ENCODE measurements at places on chromosomes 12 and 14.
A peak's percentile ranks its signal among the peaks of the same experiment; 100 is the strongest.

GRCh38 chr12:95699579-95699978 lies 91.0 kb downstream of the NTN4 start:
- no peak for DNase-seq

GRCh38 chr12:107374161-107374840 lies 281.0 kb upstream of the CRY1 start:
- no peak for DNase-seq

- no peak for DNase-seq
Measured at GRCh38 chr12:58583529-58583928, 336.8 kb downstream of the LRIG3 start.

DNA sequence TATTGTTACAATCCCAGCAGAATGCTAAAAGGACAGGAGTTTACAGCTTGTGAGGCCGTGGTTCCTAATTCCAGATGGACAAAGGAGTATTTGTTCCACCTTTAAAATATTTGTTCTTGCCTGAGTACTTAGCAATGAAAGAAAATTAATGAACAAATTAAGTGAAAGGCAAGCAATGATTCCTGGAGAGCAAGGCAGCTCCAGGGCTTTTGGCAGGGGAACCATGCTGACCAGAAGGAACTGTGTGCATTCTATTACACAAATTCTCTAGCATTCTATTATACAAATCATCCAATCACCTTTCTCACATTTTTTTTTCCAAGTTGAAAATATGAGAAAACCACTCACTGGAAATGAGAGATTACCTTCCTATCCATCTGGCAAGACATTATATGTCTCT lies 1.8 kb upstream of the BMAL2 start:
- no peak for DNase-seq

- DNase-seq, result no peak
Measured at GRCh38 chr14:101719708-101720107, 41.8 kb upstream of the PPP2R5C start.

DNA sequence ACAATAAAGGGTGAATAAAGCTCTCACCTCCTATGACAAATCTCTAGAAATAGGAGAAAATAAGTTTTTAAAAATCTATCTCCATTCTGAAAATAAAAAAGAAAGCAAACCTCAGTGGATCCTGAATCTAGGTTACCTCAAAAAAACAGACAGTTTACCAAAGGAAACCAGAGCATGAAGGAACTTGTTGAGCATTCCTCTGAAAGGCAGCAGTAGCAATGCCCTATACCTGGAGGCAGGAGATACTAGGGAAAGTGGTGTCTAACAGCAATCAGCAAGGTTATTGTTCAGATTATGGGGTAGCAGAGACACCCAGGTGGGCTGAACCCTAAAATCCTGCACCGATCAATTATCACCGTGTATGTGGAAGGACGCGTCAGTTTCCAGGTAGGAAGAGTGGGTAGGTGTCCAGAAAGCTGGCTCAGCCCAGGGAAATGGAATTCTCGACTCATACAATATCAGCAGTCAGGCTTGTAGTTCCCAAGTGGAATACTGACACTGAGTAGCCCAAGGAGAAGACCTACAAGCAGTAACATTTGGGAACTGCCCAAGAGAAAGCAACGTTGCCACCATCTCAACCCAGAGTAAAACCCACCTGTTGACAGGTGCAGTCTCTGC lies 128.3 kb downstream of the ST8SIA1 start:
- DNase-seq, result no peak

DNA sequence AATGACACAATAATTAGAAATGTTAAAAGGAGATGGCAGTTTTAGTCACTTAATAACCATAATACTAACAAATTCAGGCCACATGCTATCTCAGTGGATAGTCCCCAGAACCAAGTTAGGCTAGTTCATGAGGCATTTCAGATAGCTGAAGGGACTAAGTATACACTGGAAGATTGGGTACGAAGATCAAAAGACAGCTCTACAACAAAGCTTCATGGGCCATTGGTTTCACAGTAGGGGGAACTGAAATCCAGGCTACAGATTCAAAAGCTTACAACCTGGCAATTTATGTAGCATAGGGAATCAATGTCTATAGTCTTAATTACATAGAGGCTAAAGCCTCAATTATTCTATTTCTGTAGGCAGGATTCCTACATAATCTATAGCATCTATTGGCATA lies 343.0 kb downstream of the RGS6 start:
- no peak for DNase-seq

DNA sequence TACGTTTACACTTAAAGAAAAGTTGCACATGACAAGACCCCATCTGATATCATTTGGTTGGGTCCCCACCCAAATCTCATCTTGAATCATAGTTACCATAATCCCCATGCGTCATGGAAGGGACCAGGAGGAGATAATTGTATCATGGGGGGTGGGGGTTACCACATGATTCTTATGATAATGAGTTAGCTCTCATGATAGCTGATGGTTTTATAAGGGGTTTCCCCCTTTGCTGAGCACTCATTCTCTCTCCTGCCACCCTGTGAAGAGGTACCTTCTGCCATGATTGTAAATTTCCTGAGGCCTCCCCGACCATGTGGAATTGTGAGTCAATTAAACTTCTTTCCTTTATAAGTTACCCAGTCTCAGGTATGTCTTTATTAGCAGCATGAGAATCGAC lies 60.3 kb downstream of the PHLDA1 start:
- DNase-seq, result no peak

GRCh38 chr14:60657456-60658210 lies 8.4 kb upstream of the SIX1 start:
- no peak for DNase-seq

- no peak for DNase-seq
Measured at GRCh38 chr12:68768431-68768939, 22.5 kb downstream of the SLC35E3 start.

DNA sequence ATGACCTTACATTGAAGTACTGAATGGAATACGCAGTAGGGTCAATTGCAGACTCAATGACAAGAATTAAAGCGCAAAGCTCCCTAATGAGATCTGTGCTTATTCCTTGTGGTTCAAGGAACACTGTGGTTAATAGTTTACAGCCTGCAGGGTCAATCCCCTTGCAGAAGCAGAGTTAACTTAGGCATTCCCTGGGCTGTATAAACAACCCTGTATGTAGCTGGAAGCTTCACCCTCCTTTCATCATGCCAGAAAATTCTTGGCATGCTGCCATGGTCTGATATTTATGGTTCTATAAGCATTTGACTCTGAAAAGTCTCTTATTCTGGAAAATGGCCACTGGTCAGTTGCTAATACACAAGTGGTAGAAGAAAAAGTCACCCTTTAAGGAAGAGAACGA lies 227.7 kb downstream of the NOVA1 start:
- no peak for DNase-seq

GRCh38 chr14:104450811-104451401 lies 128.7 kb upstream of the C14orf180 start:
- DNase-seq, result no peak

DNA sequence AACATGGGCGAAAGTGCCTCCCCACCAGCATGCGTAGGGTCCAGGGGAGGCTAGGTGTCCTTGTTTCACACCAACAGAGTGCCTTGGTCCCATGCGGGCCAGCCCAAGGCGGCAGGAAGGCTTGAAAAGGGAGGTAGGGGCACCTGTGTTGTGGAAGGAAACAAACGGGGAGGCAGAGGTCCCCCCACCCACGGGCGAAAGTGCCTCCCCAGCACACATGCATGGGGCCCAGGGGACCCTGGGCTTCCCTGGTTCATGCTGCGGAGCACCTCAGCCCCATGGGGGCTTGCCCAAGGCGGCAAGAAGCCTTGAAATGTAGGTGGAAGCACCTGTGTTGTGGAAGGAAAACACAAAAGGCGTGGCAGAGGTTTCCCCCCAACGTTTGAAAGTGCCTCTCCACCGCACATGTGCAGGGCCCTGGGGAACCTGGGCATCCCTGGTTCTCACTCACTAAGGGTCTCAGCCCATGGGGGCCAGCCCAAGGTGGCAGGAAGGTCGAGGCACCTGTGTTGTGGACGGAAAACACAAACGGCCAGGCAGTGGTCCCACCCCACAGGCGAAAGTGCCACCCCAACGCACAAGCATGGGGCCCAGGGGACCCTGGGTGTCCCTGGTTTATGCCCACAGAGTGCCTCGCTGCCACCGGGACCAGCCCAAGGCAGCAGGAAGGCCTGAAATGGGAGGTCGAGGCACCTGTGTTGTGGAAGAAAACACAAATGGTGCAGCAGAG lies 374.7 kb downstream of the ALG10 start:
- DNase-seq, result no peak

DNA sequence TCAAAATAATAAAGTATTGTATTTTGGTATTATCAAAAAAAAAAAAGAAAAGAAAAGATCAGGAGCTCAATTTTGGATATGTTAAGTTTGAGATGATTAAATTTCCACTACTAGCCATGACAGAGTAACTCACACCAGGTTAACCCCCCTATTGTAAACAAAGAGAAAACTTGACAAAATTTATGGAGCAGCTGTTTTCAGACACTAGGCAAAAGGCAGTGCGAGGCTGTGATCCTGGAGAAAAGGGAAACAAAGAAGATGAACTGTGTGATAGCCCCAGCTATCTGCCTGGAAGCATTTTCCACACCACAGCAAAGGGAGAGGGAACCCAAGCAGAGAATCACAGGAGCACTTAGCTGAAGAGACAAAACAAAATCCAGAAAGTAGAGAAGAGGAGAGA lies 145.0 kb downstream of the KIF21A start:
- no peak for DNase-seq

DNA sequence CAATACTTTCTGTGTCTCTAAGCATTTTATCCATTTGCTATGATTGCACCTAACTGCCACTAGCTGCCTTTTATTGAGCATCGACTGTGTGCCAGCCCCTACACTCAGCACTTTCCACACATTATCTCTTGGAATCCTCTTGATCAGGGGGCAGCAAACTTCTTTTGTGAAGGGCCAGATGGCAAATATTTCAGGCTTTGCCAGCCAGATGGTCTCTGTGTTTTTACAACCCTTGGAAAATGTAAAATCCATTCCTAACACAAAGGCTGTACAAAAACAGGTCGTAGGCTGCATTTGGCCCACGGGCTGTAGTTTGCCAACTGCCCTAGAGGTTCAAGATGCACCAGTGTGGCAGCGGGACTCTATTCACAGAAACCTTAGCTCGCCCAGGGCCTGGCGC lies 19.5 kb downstream of the FOXN4 start:
- DNase-seq, result no peak

DNA sequence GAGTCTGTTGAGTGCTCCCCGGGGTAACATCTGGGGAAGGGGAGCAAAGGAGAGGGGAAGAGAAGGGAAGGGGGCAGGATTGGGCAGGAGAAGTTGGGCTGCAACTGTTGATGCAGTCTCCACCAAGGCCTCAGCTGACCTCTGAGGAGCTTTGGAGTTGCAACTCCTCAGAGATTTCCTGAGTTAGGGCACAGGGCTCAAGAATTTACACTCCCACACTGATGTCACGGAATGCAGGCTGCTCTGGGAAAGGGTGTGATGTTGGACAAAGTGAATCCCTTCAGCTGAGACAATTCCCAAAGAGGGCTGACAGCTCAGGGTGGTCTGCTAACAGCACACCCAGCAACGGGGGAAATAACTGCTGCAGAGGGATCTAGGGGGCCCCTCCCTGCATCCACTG lies 295.6 kb downstream of the PCNX1 start:
- no peak for DNase-seq

GRCh38 chr14:92164958-92165357 lies 43.2 kb downstream of the CPSF2 start:
- no peak for DNase-seq

DNA sequence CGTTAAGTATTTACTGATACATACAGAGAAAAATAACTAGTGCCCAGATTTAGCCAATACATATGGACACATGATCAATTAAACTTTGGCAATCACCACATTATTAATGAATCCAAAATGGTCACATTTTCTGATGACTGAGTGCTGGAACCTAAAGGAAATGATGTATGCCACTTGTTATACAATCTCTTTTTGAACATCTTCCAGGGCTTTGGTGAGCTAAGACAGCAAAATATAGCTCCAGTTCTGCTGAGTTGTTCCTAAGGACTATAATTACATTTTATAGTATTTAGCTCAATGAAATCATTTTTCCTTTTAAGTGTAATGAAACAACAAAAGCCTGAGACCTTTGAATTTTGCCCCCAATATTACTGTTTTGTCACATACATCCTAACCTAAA lies 329.1 kb upstream of the ATP2B1 start:
- DNase-seq, result no peak

- no peak for DNase-seq
Measured at GRCh38 chr14:58547649-58548048, 90.1 kb upstream of the DACT1 start.

- no peak for DNase-seq
Measured at GRCh38 chr12:96578526-96579125, 89.2 kb downstream of the CFAP54 start.

- DNase-seq, result no peak
Measured at GRCh38 chr14:98573082-98573481, 698.9 kb downstream of the BCL11B start.

- no peak for DNase-seq
Measured at GRCh38 chr12:24888813-24889212, 60.1 kb downstream of the BCAT1 start.

GRCh38 chr12:9636851-9637206 lies 29.1 kb upstream of the KLRB1 start:
- DNase-seq, result no peak

- DNase-seq, result no peak
Measured at GRCh38 chr12:101855364-101855884, 22.0 kb upstream of the DRAM1 start.

GRCh38 chr12:56565510-56566101 lies 44.0 kb downstream of the RBMS2 start:
- DNase-seq, result peak; percentile 53

GRCh38 chr14:71532344-71532743 lies 399.9 kb upstream of the RGS6 start:
- DNase-seq, result no peak

DNA sequence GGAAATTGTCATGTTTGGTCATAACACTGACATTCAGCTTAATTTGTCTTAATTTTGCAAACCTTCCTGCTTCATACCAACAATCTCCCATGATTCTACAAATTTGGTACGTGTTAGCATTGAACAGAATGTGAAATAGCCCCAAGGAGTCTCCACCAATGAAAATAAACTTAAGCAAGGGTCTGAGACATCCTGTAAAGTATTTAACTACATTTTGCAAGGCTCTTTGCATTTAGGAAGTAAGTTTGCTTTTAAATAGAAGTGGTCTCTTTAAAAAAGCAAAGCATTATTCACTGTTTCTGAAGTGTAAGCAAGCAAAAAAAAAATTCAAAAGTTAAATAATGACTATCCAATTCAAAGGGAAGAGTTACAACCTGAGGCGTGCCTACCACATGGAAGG lies 79.9 kb downstream of the WASHC3 start:
- DNase-seq, result no peak

- DNase-seq, result peak; percentile 31
Measured at GRCh38 chr14:104473244-104473565, 106.4 kb upstream of the C14orf180 start.

- DNase-seq, result no peak
Measured at GRCh38 chr12:42859612-42860011, 270.1 kb upstream of the PRICKLE1 start.

- no peak for DNase-seq
Measured at GRCh38 chr14:42316693-42317092, 710.0 kb downstream of the LRFN5 start.

- peak; percentile 87 for DNase-seq
Measured at GRCh38 chr12:54658306-54659264, 10.4 kb upstream of the DCD start.
